Activated CD4-positive, alpha-beta T cell treated with anti-CD3 and anti-CD28 coated beads for 36 hours (primary cell): ENCODE measurements at places on chromosomes 12 and 14. TPM values are rescaled to one million over a fixed set of nuclear protein-coding genes. Genes with fewer than 3 reads are reported as not detected.

The LTBP2 gene
- 0.37 TPM for total RNA-seq

DNA sequence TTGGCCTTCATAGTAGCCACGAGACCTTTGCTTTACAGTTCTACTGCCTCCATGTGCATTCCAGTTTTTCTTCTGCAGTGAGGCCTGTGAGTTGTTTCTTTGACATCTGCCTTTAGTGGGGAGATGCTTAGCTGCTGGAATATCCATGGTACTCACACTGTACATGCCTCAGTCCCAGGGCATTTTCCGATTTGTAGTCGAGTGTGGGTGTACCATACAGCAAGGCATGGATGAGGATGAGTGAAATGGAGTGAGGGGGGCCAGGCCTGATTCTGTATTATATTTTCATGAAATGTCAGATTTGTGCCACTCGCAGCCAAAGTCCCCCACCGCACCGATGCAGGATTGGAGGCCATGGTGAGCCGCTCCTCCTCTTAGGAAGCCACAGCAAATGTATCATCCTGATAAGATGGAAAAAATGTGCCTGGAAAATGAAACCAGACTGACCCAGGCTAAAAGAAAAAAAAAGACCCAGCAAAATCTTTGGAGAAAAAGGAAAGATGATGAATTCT is 173.0 kb downstream of the ADGRD1 start:
- DNase-seq: no peak

DNA sequence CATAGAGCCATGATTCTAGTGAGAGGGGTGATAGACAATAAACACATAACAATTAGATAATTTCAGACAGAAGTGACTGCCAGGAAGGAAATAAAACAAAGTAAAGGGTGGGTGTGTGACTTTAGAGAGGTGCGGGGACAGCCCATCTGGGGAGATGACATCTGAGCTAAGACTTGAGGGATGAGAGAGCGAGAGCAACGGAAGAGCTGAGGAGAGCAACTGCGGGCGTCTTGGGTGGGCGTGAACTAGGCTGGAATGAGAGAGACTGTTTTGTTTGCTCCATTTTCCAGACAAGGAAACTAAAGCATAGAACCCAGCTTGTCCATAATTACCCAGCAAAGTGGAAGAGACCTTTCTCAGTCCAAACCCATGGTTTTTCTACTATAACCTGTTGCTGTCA is 25.3 kb downstream of the NRXN3 start:
- no peak for DNase-seq

- no peak for DNase-seq
Measured at GRCh38 chr14:76012354-76012753, 26.8 kb downstream of the IFT43 start.

- no peak for DNase-seq
Measured at GRCh38 chr14:94884616-94885230, 114.8 kb upstream of the GSC start.

GRCh38 chr12:26963413-26963812 is 25.1 kb downstream of the FGFR1OP2 start:
- no peak for DNase-seq

- DNase-seq: no peak
Measured at GRCh38 chr12:100375038-100375735, 18.3 kb downstream of the SLC17A8 start.

DNA sequence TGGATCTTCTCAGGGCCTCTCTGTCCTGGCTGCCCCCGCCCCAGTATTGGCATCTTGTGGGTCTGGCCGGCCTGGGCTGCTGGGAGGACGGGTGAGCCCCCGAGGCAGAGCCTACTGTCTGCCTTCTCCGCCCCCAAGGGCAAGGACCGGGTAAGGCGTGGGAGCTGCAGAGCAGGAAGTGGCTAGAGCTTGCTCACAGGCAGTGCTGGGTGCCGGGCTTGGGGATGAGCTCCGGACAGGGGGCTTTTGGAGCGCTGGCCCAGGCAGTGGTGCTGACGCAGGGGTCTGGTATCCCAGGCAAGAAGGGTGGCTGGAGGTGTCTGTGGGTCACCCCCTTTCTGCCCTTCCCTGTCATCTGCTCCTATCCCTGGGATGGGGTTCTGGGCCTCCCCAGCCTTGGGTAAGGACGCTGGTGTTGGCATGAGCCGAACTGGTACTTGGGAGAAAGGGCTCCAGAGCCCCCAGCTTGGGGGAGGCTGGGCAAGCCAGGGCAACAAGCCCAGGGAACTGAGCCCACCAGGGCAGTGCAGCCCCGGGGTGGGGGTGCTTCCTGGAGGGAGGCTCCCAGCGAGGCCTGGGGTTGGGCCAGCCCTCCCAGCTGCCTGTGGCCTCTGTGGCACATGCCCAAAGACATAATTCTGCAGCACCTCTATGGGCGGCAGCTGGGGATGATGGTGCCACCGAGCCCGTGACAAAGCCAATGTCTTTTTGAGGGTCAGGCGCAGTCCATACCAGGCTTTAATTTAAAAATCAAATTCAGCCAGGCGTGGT is 126.3 kb downstream of the KIF26A start:
- DNase-seq: no peak

DNA sequence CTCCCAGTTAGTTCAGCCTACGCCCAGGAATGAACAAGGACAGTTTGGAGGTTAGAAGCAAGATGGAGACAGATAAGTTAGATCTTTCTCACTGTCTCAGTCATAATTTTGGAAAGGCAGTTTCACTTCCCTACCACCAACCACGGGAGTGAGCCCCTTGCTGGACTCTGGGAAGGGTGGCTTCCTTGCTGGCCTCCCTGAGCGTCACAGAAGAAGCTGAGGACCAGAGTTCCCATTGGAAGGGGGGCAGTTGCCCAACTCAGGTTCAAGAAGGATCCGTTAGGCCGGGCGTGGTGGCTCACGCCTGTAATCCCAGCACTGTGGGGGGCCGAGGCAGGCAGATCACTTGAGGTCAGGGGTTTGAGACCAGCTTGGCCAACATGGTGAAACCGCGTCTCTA is 106.2 kb upstream of the MAX start:
- DNase-seq: no peak

DNA sequence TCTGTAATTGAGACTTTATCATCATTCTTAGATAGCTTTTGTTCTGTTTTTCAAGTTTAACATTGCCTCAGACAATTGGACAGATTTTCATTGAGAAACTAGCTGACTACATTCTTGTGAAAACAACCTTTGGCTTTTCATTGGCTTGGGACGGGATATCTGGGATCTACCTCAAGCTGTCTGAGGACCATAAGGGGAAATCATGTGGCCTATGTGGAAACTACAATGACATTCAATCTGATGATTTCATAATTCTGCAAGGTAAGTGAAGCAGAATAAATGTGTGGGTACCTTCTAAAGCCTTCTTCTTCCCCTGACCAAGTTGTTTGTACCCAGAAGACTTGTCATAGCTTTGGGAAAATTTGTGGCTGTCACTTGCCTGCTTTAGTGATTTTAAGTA is 133.5 kb downstream of the OTOGL start:
- no peak for DNase-seq

DNA sequence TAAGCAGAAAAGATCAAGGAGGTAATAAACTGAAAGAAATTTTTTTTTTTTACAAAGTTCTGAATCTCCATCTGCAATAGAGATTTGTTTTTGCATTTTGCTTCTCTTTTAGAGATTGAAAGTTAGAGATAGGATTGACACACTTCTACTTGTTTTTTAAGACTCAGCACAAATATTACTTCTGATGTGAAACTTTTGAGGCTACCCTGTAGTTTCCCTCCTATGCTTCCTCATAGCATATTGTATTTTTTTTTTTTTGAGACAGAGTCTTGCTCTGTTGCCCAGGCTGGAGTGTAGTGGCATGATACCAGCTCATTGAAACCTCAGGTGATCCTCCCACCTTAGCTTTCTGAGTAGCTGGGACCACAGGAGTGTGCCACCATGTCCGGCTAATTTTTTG is 32.1 kb upstream of the SGPP1 start:
- no peak for DNase-seq
